Activated T-cell treated with anti-CD3 and anti-CD28 coated beads, Interleukin-2, amount 50 U/mL, for 48 hours (primary cell): ENCODE measurements at places on chromosomes 7 and 10.

DNA sequence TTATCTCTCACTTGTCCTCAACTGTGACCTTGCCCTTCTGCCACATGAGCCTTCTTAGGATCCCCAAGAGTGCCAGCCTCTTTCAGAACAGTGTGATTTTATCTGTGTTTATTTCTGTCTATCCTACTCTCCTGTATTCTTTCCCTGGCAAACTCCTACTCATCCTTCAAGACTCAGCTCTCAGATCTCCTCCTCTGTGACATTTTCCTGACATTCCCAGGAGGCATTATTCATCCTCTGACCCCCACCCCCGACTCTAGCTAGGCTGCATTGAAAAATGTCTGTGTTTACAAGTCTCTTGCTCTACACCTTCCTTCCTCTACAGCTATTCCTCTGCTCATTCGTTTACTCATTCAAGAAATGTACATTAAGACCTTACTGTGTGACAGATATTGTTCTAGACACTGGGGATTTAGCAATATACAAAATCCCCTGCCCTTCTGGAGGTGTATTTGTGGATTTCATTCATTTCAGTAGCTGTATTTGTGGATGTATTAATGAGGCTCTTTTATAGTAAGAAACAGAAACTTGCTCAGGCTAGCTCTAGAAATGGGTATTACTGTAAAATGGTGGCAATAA lies 61.4 kb upstream of the COMTD1 start:
- no peak for DNase-seq

- DNase-seq, result no peak
Measured at GRCh38 chr7:55343860-55344606, 21.1 kb upstream of the LANCL2 start.

- DNase-seq, result no peak
Measured at GRCh38 chr7:139132887-139133286, 23.4 kb upstream of the ZC3HAV1 start.

DNA sequence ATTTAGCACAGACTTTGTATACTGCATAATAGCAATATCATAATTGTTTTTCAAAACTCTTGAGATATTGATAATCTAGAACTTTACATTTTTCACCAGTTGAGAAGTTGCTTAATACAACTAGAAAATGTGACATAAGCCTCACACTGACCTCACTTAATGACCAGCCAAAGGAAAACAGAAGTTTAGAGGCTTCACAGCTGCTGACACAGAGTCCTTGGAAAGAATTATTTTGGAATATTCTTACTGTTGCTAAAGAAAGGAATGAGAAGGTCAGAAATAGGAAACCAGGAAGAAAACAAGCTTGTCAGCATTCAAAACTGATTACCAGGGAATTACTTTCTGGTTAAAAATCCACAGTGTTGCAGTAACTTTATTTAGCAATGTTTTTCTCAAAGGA lies 35.5 kb upstream of the WASL start:
- no peak for DNase-seq

- DNase-seq, result peak; percentile 84
Measured at GRCh38 chr10:110535958-110536891, 31.3 kb upstream of the SMC3 start.

DNA sequence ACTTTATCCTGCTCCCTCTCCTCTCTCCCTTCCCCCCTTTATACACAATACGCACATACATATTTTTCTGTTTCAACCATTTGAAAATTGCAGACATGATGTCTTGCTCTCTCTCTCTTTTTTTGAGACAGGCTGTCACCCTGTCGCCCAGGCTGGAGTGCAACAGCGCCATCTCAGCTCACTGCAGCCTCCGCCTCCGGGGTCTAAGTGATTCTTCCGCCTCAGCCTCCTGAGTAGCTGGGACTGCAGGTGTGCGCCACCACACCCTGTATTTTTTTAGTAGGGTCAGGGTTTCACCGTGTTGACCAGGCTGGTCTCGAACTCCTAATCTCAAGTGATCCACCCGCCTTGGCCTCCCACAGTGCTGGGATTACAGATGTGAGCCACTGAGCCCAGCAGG lies 38.5 kb downstream of the KLHDC10 start:
- no peak for DNase-seq

DNA sequence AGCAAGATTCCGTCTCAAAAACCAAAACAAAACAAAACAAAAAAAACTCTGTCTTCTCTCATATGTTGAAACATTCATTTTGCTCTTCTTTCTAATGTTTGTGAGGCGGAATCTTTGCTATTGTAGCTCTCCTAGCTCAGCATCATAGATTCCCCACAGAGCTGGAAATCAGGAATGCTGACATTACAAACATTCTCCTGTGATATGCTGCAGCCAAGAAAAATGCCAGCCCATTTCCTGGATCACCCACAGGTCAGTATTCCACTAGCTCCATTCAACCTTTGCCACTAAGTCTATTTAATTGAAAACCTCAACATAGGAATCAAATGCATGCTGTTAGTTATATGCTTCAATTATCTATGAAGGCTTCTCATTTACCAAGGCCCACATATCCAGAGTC lies 186.3 kb downstream of the IPMK start:
- no peak for DNase-seq

- DNase-seq, result no peak
Measured at GRCh38 chr10:125377368-125377767, 217.0 kb upstream of the CTBP2 start.

DNA sequence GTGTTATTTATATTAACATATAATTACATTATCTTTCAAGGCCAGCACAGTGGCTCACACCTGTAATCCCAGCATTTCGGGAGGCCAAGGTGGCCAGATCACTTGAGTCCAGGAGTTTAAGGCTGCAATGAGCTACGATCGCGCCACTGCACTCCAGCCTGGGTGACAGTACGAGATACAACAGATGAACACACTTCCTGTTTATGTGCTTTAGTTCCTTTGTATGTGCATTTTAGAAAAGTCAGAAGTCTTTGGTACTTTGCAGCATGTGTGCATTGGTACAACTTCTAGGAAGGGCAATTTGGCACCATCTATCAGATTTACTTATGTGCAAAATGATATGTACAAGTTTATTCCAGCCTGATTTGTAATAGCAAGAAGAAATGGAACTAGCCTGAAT lies 13.3 kb downstream of the SLC35G1 start:
- DNase-seq, result no peak

GRCh38 chr7:122884186-122884585 lies 2.1 kb downstream of the CADPS2 start:
- no peak for DNase-seq

DNA sequence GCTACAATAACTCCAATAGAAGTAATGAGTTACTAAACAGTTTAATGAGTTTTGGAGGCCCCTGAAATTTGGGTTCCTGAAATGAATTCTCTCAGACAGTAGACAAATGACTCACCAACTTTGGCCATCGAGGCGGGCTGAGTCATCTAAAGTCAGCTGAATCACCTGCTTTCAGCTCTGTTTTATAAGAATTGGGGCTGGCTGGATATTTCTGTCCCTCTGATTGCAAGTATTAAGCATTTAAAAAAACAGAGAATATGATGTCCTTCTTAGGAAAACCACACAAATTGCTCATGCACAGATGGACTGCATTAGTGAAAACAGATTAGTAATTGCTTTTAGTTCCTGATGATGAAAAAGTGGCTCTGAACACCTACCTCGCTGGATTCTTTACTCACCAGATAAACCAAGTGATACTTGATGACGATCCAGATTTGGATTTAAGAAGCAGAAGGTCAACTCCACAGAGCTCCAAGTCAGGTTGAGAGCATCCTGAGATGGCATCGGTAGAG lies 59.1 kb downstream of the ZNF365 start:
- DNase-seq, result peak; percentile 73
